ENCODE measurements at places on chromosomes 3 and 15.

GRCh38 chr3:18233987-18234716, 191.0 kb downstream of the SATB1 start:
- DNase-seq = no peak

- DNase-seq = no peak
Measured at GRCh38 chr15:46646490-46646889, 1011.7 kb downstream of the SQOR start.

DNA sequence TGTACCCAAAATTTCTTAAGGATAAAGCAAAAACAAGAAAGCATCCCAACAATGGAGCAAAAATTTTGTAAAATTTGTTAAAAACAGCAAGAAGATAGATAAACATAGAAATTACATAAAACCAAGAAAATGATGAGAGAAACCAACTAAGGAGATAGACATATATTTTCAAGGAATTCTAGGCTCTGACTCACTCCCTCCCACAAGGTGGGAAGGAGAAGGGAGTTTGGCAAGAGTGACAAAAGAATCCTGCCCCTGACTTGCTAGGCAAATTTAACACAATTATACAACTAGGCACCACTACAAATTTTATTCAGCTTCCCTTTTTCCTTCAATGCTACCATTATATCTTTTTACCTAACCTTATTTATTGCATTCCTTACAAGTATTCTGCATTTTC, 70.9 kb downstream of the MYO9A start:
- no peak for DNase-seq

DNA sequence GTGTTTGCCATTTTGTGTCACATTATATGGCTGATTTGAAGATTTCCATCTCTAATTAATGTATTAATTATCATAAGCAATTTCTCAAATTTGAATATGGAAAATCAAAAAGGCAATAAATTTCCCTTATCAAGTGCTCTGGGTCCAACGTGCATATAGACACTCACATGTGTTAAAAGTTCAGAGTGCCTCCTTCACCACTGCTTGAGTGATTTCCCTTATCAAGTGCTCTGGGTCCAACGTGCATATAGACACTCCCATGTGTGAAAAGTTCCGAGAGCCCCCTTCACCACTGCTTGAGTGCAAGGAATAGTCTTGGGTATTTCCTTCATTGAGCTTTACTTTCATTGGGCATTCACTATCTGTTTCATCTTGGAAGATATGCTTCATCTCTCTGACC, 421.0 kb upstream of the ZNF717 start:
- DNase-seq = no peak

GRCh38 chr15:73927476-73928240, 1.4 kb downstream of the LOXL1 start:
- peak; percentile 75 for DNase-seq

DNA sequence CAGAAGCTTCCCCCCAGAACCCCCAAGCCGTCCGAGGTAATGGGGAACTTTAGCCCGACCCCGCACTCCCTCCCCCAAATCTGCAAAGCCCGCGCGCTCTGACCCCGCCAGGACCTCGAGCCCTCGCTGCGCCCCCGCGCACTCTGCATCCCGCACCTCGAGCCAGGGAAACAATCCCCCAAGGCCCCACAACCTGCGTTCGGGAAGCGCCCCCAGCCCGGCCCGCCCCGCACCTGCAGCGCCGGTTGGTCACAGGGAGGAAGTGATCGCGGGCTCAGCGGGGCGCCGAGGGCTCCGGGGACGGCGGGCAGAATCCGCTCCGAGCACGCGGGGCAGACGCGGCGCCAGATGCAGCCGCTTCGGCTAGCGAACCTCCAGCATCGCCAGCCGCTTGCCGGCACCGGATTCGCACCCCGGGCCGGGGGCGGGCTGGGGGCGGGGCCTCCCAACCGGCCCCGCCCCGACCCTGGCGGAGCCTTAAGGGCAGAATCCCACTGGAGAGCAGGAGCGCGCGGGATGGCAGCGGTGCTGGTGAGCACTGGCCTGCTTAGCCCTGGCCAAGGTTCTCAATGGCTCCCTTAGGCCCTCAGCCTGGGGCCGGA, at the start of gene CAMKV:
Gene CAMKV (minus strand): TSS at position 382 of the 602 bp plus-strand sequence. CDS start 7,518 bp downstream, outside the sequence.
- no peak for DNase-seq

DNA sequence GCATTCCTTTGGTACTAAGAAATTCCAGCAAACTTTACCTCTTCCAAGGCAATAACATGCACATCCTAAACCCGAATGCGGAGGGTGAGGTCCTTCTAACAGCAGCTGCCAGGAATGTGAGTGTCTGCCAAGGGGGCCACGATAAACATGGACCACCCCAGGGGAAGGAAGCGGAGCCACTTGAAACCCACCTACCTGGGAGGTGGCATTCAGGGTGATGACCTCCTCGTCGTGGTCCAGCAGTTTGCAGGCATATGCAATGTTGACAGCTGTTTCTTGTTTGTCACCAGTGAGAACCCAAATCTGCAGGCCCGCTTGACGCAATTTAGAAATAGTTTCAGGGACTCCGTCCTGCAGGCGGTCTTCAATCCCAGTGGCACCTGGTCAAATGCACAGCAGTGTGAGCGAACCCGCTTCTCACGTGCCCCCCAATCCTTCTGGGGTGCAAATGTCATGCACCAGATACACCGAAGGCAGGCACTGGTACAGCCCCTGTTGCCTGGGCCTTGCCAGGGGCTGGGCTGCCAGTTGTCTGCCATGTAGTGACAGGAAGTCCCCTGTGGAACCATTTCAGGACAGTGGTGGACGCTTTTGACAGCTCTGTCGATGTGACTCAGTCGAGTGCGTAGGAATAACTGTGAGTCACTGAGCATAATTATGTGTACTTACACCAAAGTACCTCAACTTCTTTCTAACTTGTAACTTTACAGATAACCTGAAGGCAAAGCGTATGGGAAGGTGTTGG, 161.2 kb downstream of the ATP10A start:
- no peak for DNase-seq

- DNase-seq = no peak
Measured at GRCh38 chr15:82128401-82129148, 82.8 kb upstream of the MEX3B start.

GRCh38 chr15:65248511-65249255, 37.4 kb upstream of the CILP start:
- no peak for DNase-seq

DNA sequence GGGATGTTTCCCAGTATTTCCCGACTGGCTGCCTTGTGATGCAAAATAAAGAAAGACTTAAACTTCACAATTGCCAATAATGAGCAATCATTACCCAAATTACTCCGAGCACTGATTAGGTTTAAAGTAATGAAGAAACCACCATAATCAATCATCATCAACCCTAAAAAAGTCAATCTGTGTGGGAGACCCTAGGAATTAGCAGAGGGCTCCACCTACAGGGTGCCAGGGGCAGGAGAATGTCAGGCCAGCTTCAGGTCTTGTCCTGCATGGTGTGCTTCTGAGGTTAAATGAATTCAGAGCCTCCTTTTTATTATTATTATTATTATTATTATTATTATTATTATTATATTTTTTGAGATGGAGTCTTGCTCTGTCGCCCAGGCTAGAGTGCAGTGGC, 478.0 kb upstream of the ARRDC4 start:
- no peak for DNase-seq

GRCh38 chr3:188448813-188449212, 294.9 kb downstream of the LPP start:
- no peak for DNase-seq

- no peak for DNase-seq
Measured at GRCh38 chr3:169389211-169389924, 274.1 kb downstream of the MECOM start.

GRCh38 chr15:25178835-25179672, 224.3 kb downstream of the SNRPN start:
- peak; percentile 42 for DNase-seq

- no peak for DNase-seq
Measured at GRCh38 chr3:171183042-171183441, 156.5 kb upstream of the SLC2A2 start.

All from sciatic nerve (tissue), 2 donors.